Motor neuron (in vitro differentiated cells): ENCODE measurements at places on chromosomes 5 and 9. TPM values are rescaled to one million over a fixed set of nuclear protein-coding genes. Genes with fewer than 3 reads are reported as not detected.

The CHSY3 gene
- total RNA-seq = 6.4 and 6.8 TPM in 2 replicates

GRCh38 chr9:127538849-127539258 lies 73.2 kb upstream of the STXBP1 start:
- ATAC-seq = no peak

GRCh38 chr9:7094052-7094451 lies 336.3 kb downstream of the KDM4C start:
- no peak for ATAC-seq

DNA sequence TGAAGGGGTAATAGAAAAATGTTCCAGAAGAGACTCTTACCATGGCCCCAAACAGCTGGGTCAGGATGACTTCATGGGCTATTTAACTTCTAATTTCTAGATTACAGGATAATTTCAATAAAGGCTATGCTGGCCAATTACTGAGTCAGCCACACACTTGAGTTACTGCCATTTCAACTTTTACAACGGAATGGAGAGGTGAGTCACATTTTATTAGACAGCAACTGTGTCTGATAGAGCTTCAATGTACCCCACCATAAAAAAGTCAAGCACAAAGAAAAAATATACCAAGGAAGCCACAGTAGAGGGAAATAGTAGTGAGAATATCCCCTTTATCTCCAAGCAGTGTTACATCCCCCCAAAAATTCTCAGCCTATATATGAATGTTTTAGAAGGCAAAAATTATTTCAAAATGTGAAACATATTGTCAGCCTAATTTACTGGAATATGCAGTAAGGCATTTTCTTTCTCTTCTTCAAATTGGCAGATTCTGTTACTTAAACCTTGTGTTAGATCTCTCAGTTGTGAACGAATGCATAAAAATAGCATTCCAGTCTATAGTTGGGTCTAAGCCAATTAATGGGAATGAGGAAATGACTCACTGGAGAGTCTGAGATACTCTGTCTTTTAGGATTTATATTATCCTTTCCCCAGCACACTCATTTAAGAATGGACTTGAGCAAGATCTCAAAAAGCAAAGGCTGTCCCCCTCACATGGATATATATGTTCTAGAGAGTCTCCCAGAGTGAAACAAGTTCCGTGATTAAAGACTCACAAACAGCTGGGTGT lies 47.1 kb upstream of the RAI14 start:
- peak; percentile 83 for ATAC-seq

The LCN15 gene
- total RNA-seq = 0.23 and 0.47 TPM in 2 replicates

- ATAC-seq = no peak
These were observed 288.1 kb upstream of the PANK3 start for GRCh38 chr5:168867241-168867640.

DNA sequence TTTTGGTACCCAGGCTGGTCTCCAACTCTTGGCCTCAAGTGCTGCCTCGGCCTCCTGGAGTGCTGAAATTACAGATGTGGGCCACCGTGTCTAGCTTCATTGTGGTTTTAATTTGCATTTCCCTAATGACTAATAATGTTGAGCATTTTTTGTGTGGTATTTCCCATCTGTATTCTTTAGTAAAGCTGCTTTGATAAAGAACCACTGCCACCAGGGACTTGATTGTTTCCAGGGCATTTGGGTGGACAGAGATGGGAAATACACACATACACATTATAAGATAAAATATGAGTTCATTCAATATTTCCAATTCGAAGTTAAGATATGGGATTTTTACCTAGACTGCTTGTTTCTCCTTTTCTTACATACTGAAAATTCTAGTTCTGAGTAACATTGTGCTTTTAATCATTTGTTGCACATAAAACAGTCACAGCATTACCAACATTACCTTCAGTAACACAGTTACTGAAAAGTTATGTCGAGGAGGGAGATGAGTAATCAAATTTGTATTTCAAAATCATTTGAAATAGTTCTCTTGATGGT lies 28.9 kb downstream of the HABP4 start:
- ATAC-seq = no peak

The SV2C gene
- 21.8 and 25.3 TPM in 2 replicates for total RNA-seq
